ENCODE measurements at places on chromosomes 12 and 14.

- DNase-seq = peak; percentile 93
These were observed 6.7 kb downstream of the HDAC7 start for GRCh38 chr12:47812797-47813510.

- DNase-seq = no peak
These were observed 8.8 kb downstream of the PPM1A start for GRCh38 chr14:60257865-60258264.

GRCh38 chr12:130412384-130412783 lies 74.7 kb downstream of the PIWIL1 start:
- DNase-seq = no peak

- peak; percentile 82 for DNase-seq
These were observed 26.5 kb upstream of the TAMALIN start for GRCh38 chr12:51980051-51980808.

GRCh38 chr14:100146531-100147091 lies 12.8 kb downstream of the DEGS2 start:
- no peak for DNase-seq

- no peak for DNase-seq
These were observed 142.9 kb upstream of the BTG1 start for GRCh38 chr12:92288561-92288960.

Data from suppressor macrophage treated with lipopolysaccharide for 1 hour (primary cell).